ENCODE measurements at places on chromosomes 7 and 10. TPM values are rescaled to one million over a fixed set of nuclear protein-coding genes. Genes with fewer than 3 reads are reported as not detected.

Gene OR2A1
- polyA plus RNA-seq: not detected

Gene ITGA8
- polyA plus RNA-seq: 1.6 TPM

GRCh38 chr7:112587504-112587903 lies 106.7 kb downstream of the LSMEM1 start:
- DNase-seq: no peak

DNA sequence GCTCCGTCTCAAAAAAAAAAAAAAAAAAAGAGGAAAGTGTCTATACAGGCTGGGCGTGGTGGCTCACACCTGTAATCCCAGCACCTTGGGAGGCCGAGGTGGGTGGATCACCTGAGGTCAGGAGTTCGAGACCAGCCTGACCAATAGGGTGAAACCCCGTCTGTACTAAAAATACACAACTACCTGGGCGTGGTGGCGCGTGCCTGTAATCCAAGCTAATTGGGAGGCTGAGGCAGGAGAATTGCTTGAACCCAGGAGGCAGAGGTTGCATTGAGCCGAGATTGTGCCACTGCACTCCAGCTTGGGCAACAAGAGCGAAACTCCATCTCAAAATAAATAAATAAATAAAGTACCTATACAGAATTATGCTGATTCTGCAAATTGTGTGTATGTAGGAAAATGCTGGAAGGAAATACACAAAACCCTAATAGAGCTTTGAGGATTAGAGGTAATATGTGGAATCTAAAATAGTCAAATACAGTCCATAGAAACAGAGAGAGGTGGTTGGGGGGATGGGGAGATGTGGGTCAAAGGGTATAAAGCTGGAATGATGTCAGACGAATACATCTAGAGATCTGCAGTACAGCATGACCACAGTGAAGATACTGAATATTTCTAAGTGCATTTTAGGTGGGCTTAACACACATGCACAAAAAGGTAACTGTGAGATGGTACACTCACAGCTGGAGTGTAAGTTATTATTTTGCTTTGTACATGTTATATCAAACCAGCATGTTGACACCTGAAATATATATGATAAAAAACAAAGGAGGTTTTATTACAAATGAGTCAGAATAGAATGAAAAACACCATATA lies 174.5 kb upstream of the KLF14 start:
- DNase-seq: no peak

DNA sequence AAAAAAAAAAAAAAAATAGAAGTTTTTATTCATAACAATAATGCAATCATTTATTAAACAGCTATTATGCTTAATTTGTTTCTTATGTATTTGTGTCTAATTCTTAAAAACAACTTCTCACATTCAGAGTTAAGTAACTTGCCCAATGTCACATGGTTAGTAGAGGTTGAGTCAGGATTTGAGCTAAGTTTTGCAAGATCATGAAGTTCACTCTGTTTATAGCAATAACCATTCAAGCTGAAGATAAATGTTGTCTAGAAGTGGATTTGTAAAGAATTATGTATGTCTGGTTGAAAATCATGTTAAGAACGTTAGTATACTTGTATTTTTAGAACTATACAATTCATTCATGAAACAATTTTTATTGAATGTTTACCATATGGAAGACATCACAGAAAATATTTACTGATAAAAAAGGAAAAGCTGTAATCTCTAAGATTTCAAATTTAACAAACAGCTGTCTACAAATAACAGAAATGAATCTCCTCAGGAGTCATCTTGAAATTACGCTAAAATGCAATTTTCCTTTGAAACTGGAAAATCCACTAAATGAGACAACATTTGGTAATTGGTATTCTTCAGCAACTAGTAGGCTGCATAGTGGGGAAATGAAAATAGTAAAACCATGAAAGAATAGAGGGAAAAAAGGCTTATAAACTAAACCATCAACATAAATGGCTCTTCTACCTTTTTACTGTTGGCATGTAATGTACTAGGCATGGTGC lies 70.5 kb upstream of the AHR start:
- no peak for DNase-seq

DNA sequence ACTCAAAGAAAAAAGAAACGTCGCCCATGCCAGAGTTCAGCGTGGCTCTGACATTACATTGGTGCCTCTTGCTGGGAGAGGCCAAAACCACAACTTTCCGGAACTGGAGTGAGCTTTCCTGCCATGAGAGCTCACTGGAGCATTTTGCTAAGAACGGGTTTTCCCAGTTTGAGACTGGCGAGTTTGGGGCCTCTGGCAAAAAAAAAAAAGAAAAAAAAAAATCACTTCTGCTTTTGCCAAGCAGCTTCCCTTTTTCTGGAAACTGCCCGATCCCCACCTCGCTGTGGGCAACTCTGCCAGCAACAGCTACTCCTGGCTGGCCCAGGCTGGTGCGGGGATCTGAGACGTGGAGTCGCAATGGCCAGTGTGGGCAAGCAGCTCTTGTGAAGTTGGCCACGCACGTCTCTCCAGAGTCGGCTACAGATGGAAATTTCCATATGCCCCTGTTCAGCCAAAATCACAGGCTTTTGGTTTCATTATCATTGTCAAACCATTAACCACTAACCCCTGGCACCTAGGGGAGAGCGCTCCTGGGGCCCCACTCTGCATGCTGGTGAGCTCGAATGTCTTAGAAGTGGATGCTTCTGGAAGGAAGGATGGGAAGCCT lies 25.7 kb downstream of the PRKAG2 start:
- no peak for DNase-seq

DNA sequence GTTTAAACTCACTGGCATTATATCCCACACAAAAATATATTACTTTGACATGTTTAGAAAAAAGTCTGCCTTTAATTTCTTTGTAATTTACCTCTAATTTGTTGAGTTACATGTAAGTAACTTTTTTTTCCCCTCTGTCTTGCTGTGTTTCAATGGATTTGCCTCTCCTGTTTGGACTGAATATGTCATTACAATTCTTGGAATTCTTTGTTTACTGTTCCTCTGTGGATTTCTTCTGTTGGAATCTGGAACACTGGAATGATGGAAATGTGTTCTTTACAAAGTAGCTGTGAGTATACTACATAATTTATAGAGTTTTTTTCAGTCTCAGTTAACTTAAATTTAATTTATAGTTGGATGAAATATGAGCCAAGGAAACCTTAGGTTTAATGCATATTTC lies 30.4 kb downstream of the SEPTIN7 start:
- no peak for DNase-seq
